ENCODE measurements at places on chromosomes 13 and 19.

GRCh38 chr13:26051657-26052311 is at the start of gene SHISA2:
SHISA2 (minus strand) TSS chr13:26052016; CDS start chr13:26050975, 1,041 bp downstream.
- DNase-seq: peak; percentile 34

GRCh38 chr13:60331249-60332012 is 65.6 kb upstream of the TDRD3 start:
- no peak for DNase-seq

- no peak for DNase-seq
These were observed 9.5 kb downstream of the MIER2 start for GRCh38 chr19:335072-335471.

- peak; percentile 25 for DNase-seq
These were observed 8.2 kb downstream of the RASGRP4 start for GRCh38 chr19:38417544-38418506.

DNA sequence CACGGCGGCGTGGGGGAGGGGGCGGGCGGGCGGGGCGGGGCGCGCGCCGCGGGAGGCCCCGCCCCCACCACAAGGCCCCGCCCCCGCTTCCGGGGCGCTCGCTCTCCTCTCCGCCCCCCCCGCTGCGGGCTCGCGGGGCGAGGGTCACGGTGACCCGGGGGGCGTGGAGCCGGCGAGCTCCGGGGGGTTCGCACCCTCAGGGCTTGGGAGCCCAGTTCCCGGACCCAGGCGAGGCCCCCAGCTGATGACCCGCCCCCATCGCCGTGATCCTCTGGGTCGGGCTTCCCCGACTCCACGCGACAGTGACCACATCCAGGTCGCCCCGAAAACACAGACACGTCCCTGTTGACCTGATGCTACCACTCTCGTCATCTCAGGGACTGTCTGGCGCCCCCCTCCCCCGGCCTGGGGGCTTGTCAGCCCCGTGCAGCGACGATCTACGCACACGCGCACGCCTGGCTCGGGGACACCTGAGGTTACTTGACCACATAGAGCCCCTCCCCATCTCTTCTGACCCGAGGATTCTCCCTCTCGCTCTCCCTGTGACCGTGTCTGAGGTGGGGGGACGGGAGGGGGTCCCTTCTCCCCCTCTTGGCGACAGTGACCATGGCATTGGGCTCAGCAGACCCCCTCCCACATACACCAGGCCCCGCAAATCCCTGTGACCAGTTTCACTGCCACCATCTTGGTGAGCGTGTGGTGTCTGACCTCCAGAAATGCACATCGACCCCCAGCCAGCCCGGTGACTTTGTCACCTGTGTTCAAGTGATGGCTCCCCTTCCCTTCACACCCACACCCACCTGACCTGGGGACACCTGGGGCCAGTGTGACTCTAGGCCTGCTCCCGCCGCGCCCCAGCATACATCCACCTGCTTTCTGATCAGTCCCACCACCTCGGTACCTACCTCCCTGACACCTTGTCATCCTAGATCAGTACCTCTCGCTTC is 670 bp downstream of the MAP2K7 start:
- peak; percentile 71 for DNase-seq

DNA sequence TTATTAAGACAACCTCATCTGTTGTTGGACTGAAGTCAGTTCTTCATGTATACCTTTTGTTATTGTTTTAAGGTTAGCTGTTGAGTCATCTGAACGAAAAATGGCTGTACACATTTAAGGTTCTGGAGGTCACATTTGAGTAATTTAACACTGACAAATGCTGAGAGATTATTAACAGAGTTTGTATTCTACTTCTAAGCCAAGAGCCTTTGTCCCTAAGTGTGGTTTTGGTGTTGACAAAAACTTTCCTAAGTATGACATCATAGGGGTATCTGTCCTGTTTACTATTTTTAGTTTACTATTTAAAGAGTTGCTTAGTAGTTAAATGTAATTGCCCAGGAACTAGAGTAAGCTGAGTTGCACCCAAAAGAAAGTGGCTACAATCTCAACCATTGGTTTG is 71.9 kb downstream of the CDK8 start:
- no peak for DNase-seq

- no peak for DNase-seq
These were observed 249.0 kb downstream of the LHFPL6 start for GRCh38 chr13:39353988-39354387.

GRCh38 chr13:113947311-113948033 is 26.4 kb downstream of the C13orf46 start:
- DNase-seq: no peak

GRCh38 chr19:31421856-31422255 is 72.6 kb upstream of the TSHZ3 start:
- no peak for DNase-seq

- no peak for DNase-seq
These were observed 2.5 kb downstream of the NAPA start for GRCh38 chr19:47512183-47512947.

GRCh38 chr13:57624565-57625435 is 6.7 kb upstream of the PCDH17 start:
- no peak for DNase-seq

DNA sequence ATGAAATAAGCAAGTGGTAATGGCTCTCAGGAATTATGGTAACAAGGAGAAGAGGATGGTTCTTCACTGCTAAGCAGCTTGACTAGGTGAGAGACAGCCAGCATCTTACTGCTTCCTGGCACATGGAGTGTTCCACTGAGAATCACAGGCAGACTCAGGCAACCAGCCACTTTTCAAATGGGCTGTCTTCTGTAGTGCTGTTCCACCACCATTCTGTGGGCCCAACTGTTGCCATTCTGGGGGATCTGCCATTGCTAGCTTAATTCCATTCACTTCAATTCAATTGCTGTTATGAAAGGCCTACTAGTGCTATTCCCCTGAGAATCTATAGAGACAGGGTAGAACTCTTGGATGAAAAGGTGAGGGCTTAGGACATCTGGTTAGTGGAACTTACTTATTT is 341.9 kb downstream of the KCNRG start:
- no peak for DNase-seq

GRCh38 chr19:863315-863620 is 3.8 kb downstream of the CFD start:
- no peak for DNase-seq
